CD8-positive, alpha-beta T cell (primary cell): ENCODE measurements at places on chromosomes 11 and 22.

- DNase-seq: no peak
Measured at GRCh38 chr11:100703139-100703538, 16.1 kb downstream of the ARHGAP42 start.

GRCh38 chr11:1854132-1854948, 1.5 kb downstream of the LSP1 start:
- DNase-seq: no peak

DNA sequence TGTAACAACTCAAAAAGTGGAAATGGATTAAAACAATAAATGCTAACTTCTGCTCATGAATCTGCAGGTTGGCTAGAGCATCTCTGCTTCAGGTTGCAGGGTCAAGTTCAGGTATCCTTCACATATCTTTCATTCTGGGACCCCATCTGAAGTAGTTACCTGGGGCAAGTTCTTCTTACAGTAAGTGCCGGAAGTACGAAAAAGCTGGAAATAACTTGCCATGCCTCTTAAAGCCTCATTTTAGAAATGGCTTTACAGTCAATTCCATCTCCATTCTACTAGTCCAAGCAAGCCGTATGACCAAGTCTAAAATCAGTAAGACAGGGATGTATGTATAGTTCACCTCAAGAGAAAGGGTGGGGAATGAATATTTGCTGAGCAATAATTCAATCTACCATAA, 93.7 kb downstream of the FCHSD2 start:
- DNase-seq: no peak

- no peak for DNase-seq
Measured at GRCh38 chr22:20624161-20624616, 116.8 kb downstream of the MED15 start.

- DNase-seq: no peak
Measured at GRCh38 chr22:29377979-29378378, 10.4 kb downstream of the AP1B1 start.

DNA sequence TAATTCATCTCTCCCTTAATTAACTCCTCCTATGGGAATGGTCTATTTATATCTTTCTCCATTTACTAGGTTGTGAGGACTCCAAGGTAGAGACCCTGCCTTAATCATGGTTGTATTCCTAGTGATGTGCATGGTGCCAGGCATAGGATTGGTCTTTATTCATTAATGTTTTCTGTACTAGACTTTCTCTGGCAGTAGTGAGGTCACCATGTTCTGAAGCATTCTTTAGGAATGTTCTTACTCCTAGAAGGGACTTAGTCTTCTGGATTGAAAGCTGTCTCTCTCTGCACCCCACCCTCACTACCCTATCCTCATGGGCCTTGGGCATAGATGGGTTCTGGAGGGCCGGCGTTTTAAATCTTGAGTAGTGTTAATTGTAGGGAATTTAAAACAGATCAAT, 10.6 kb upstream of the INSC start:
- no peak for DNase-seq

- no peak for DNase-seq
Measured at GRCh38 chr22:20933910-20934309, 16.7 kb downstream of the CRKL start.

DNA sequence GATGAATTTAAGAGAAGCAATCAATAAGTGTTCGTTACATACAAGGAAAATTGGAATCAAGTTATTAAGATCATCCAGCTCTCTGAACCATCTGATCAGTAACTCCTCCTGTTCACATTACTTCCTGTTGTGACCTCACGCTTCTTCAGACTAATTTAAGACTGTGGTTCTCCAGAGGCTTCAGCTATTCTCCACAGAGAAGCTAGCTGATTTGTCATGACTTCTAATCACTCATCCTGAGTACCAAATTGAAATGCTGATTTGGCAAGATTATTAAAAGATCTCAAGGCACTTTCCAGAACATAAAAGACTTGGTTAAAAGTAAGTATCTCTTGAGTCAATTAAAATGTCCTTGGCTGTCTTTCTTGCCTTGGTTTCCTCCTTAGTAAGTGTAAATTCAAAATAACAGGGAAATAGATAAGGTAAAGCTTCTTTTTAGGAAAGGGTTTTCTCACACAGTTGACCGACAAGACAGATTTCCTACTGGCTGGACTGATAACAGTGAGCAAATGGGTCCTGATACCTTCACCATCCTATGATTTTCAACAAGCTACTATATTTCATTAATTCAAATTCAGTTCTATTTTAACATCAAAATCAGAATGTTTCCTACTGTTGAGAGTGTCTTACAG, 38.5 kb downstream of the GAB2 start:
- DNase-seq: no peak

DNA sequence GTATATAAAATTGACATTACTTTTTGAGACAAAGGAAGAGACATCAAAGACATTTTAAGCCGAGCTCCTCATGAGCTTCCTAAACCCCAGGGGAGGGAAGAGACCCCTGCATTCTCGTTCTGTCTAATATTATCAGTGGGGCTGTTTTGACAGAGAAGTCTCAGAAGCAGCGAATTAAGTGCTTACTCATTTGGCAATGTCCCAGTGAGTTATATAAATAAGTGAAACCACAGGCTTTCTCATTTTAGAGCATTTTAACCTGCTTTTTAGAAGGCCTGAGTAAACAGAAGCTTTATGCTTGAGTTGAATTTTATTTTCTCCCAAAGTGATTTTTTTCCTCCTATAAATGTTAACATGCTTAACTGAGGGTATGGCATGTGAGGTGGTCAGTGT, 23.2 kb upstream of the C1QTNF4 start:
- DNase-seq: no peak

GRCh38 chr22:47012589-47013370, 250.3 kb downstream of the TBC1D22A start:
- DNase-seq: no peak
